ENCODE measurements at places on chromosomes 12 and 14. TPM values are rescaled to one million over a fixed set of nuclear protein-coding genes. Genes with fewer than 3 reads are reported as not detected.

Gene PAH
- not detected for polyA plus RNA-seq

Gene RNASE7
- polyA plus RNA-seq = 0.03 TPM

Gene ORMDL2
- 82.9 TPM for polyA plus RNA-seq

Gene FLVCR2
- polyA plus RNA-seq = 1.1 TPM

Gene DAO
- not detected for polyA plus RNA-seq

Gene SLCO1C1
- polyA plus RNA-seq = 0.64 TPM

Gene SLC2A3
- polyA plus RNA-seq = 3.9 TPM

Gene PKP2
- polyA plus RNA-seq = 92.3 TPM

Gene RERGL
- 8.7 TPM for polyA plus RNA-seq

Gene PTHLH
- polyA plus RNA-seq = 0.59 TPM

DNA sequence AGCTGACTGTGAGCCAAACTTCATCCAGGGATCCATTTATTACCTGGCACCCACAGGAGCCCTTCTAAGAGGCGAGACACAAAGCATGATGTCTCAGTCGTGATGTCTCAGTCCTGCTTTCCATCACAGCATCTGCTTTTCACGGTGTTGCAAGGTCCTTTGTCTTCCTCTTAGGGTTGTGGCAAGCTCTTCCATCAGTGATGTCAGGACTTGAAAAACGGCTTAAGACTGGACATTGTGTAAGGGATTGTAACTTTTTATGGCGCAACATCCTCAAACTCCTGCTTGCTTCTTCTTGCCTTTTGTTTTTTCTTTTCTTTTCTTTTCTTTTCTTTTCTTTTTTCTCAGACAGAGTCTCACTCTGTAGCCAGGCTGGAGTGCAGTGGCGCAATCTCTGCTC lies 586.5 kb upstream of the TMEM132C start:
- no peak for DNase-seq

- peak; percentile 53 for DNase-seq
These were observed 12.5 kb upstream of the MAP3K9 start for GRCh38 chr14:70821584-70822529.

GRCh38 chr12:21983095-21983494 lies 41.9 kb upstream of the ABCC9 start:
- DNase-seq = no peak

DNA sequence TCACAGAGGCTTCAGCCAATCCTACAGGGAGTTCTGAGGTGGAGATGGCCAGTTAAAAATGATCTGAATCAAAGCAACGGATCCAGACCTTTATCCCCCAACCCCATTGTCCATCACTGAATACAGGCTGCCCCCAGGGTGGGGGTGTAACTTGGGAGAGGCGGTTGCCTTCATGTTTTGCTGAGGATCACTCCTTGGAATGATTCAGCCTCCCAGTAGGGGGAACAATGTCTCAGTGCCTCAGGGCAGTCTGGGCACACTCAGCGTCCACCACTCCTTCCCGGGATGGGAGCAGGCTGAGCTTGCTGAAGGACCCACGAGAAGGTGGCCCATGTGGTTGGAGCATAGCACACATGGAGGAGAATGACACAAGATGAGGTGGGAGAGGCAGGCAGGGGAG lies 60.2 kb downstream of the RFX4 start:
- no peak for DNase-seq

DNA sequence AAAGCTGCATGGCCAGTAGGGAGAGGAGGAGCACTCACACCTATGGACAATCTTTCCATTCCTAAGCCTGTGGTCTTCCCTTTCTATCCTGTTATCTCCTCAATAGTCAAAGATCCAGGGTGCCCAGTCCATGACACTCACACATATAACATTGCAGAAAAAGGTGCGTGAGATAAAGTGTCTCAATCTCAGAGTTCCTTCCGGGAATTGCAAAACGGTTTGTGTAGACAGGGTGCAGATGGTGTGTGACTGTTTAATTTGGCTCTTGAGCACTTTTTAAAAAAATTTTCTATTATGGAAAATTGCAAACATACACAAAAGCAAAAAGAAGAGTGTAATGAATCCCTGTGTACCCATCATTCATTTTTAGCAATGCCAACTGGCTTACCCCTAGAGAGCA lies 1493.6 kb downstream of the AACS start:
- DNase-seq = no peak

- no peak for DNase-seq
These were observed 317.7 kb downstream of the BMP4 start for GRCh38 chr14:53638966-53639365.

- DNase-seq = no peak
These were observed 68.8 kb downstream of the SLCO1A2 start for GRCh38 chr12:21265932-21266331.

- DNase-seq = no peak
These were observed 23.3 kb downstream of the MEG3 start for GRCh38 chr14:100849115-100849781.

DNA sequence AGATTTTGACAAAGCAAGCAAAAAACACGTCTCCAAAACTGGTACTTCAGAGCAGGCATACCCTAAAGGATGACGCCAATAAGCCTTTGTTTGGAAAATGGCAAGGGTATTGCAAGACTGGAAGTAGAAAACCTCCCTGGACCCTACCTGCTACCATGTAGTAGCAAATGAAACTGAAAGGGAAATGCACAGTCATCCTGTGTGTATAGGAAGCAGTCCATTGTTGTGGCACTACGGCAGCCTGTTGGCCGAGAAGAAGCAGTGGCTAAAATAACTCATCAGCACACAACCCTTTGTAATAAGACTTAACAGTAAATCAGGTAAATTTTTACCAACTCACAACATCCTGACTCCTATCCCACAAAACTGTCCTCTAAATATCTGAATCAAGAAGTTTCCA lies 386.4 kb downstream of the RGS6 start:
- no peak for DNase-seq

GRCh38 chr12:113161415-113162016 lies 12.0 kb downstream of the CFAP73 start:
- no peak for DNase-seq

GRCh38 chr12:45990468-45991283 lies at the start of gene SCAF11:
Gene SCAF11, minus strand, starts transcription at chr12:45990574. Its CDS starts 26,407 bp downstream, at chr12:45964167.
- DNase-seq = peak; percentile 100

DNA sequence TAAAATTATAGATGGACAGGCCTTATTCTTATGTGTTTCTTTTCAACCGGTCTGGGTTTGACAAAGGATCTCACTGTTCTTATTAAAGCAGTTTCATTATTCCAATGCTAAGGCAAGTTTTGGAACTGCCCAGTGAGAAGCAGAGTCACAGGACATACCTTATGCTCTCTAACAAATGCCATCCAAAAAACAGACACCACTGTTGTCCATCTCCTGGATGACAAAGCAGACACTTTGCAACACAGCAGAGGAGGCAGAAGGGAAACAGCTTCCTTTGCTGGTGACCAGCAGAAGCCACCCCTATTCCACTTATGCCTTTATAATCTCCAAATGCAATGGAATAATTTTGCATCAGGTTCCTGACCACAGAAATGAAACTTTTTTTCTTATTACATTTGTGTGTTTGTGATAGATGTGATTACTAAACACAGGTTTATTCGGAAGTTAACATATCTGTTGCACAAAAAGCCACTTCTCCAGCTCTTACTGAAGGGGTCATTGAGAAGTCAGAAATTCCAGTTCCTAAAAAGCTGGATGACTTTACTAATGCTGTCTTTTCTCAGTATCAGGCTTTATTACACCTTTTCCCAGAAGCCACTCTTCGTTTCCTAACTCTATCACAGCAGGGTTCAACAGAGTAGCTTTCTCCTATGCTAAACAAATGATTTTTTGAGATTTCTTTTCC lies 115.6 kb downstream of the BTG1 start:
- DNase-seq = no peak

- no peak for DNase-seq
These were observed 38.5 kb downstream of the CATSPERB start for GRCh38 chr14:91693346-91693745.

DNA sequence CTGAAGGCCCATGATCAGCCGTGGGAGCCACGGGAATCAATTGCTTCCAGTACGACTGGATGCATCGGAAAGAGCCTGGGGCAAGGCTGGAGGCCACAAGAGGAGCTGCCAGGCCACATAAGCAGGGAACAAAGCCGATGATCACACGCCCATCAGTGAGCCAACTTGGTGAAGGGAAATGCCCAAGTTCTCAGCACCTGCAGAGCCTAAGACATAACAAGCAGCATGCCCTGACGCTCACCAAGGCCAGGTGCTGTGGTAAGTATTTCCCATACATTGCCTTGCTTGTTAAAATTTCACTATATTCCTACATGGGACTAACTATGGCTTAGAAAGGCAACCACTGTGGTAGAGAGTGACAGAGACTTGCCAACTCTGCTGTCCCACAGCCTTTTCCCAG lies 555.9 kb downstream of the BCL11B start:
- no peak for DNase-seq

DNA sequence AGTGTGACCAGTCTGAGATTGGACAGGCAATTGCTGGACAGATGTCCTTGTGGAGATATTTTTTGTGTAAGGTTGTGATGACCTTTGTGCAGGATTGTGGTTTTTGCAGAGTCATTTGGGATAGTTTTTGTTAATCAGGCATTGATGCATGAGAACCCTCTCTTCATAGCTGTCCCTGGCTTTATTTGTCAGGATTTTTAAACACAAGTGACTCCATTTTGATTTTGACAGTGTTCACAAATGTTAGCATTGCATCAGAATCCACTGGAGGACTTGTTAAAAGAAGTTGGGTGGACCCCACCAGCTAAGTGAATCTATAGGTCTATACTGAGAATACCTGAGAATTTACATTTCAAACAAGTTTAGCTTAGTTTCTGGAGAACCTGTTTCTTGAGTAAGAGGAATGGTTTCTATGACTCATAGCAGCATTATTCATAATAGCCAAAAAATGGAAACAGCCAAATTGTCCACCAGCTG lies 11.8 kb downstream of the FNTB start:
- no peak for DNase-seq

- no peak for DNase-seq
These were observed 48.5 kb downstream of the JAG2 start for GRCh38 chr14:105120056-105120455.
